ENCODE measurements at places on chromosomes 5 and 9.
A peak's percentile ranks its signal among the peaks of the same experiment; 100 is the strongest.

- no peak for DNase-seq
Measured at GRCh38 chr9:97628668-97629067, 4.5 kb downstream of the TSTD2 start.

- no peak for DNase-seq
Measured at GRCh38 chr9:115850548-115851304, 302.9 kb upstream of the PAPPA start.

DNA sequence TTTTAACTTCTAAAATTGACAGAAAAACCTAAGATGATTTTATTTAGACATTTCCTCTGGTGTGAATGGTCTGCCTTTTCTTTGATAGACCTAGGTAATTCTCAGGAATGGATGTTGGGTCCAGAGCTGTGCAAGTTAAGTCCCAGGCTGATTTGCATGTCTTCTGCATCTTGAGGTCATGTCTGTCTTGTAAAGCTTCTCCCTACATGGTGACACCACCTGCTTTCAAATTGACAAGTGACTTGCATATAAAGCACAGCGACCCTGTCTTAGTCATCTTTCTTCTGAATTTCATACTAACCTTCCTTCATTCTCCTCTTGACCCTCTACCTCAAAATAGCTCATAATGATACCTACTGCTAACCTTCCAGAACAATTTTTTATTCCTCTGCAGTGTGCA is 29.2 kb downstream of the OSTF1 start:
- DNase-seq: no peak

GRCh38 chr9:79610019-79610631 is 38.4 kb downstream of the TLE4 start:
- DNase-seq: no peak

DNA sequence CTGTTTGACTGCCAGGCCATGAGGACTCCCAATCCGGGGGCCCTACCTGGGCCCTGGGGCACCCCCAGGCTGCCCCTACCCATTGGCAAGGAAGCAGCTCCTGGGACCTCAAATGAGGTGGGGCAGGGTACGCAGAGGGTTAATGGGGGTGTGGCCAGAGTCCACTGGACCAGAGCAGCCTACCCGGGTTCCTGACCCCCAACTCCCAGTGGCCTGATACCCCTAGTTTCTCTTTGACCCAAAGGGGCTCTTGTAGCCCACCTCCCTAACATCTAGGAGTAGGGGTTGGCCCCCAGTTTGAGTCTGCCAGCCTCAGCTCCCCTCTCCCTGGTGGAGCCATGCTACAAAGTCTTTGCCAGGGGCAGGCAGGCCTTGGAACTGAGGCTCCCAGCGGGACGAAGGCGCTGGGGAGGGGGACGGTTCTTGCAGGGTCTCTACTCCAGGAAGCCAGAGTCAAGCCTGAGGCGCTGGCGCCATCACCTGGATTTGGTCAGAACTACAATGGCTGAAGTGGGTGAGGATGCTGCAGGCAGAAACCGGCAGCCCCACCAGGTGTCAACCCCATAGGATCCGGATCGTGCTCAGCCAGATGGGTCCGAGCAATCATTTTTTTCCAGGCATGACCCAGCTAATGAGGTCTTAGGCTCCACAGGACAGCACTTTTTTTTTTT is 8.4 kb upstream of the CERCAM start:
- DNase-seq: peak; percentile 91

GRCh38 chr9:111063332-111063731 is 25.1 kb upstream of the LPAR1 start:
- DNase-seq: no peak

GRCh38 chr5:171914726-171915338 is 91.6 kb downstream of the FBXW11 start:
- DNase-seq: no peak

- DNase-seq: no peak
Measured at GRCh38 chr5:96259151-96259772, 173.8 kb downstream of the PCSK1 start.

- no peak for DNase-seq
Measured at GRCh38 chr9:72649127-72649442, 127.7 kb downstream of the TMC1 start.

GRCh38 chr5:90830058-90830457 is 271.5 kb downstream of the ADGRV1 start:
- no peak for DNase-seq

DNA sequence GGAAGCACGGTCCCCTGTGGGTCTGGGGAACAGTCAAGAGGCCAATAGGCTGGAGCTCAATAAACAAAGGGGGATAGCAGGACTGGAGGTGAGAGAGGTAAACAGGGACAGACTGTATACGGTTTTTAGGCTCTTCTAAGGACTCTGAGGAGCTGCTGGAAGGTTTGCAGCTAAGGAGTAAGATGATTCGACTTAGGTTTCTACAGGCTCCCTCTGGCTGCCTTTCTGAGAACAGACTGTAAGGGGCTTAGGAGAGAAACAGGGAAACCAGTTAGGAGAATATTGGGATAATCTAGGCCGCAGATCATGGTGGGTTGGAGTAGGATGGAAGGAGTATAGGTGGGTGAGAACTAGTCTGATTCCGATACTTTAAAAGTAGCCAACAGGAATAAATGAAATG is 10.4 kb downstream of the CDK5RAP2 start:
- no peak for DNase-seq

GRCh38 chr5:72531496-72532190 is 24.4 kb upstream of the ZNF366 start:
- DNase-seq: no peak

DNA sequence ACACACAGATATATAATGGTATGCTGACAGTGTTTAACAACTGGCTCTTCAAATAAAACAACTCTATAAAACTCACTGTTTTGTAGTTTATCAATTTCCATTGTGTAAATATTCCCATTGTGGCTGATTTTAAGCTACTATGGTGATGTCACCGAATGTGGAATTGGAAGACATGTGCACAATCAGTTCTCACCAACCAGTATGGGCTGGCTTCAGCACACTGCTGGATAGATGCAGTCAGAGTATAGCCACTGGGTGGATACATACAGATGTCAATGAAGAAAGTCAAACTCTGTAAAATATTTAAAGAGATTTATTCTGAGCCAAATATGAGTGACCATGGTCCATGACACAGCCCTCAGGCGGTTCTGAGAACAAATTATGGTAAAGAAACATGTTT is 475.9 kb upstream of the SMARCA2 start:
- DNase-seq: no peak

DNA sequence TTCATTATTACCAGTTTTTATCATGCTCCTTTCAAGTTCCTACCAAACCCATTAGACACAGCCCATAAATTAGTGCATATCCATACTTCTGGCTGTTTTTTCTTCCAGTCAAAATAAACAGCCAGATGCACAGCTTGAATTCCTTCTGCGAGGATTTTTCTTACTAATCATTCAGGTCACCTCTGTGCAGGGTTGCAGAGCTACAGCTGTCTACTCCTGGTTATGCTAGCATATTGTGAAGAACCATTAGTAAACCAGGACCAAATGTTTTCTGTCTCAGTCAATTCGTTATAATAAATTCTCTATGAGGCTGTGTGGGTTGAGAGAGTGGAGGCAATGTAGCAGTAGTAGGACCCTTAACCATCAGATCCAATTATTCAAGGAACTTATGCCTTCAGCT is 8.1 kb upstream of the MINAR2 start:
- DNase-seq: no peak

DNA sequence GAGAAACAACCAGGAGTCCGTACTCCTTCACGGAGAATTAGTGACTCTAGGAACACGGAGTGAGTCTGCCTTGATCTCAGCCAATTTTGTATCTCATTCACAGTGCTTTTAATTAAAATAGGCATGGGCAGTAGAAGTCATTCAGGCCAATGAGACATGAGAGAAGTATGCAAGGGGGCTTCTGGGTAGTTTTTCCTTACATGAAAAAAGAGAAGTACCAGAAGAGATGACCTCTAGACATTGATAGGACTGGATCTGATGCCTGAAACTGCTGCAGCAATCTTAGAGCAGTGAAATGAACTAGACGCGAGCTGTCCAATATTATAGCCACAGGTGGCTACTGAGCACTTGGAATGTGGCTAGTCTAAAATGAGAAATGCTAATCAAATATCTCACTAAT is 187.7 kb upstream of the TLE4 start:
- DNase-seq: no peak

Data from posterior cingulate gyrus (tissue), 11 donors.